NB4 (cell line): ENCODE measurements at places on chromosomes 5 and 9.
A peak's percentile ranks its signal among the peaks of the same experiment; 100 is the strongest.

- no peak for DNase-seq
Measured at GRCh38 chr9:121823451-121824169, 172.2 kb downstream of the DAB2IP start.

DNA sequence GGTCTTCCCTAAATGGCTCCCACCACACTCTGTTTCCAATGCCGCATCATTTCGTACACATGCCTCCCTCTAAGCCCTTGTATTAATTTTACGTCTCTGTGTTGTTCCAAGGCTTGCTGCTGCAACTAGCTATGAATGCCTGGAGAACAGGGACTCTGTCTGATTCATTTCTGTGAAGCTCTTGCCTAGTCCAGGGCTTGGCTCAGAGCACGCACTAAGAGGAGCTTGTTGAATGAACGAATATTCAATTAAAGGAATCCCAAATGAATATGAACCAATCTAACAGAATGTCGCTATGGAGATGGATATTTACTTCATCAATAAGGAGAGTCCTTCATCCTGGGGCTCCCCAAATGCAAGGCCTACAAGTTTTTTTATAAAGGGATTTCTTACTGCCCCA is 55.3 kb downstream of the TGFBR1 start:
- DNase-seq = no peak

DNA sequence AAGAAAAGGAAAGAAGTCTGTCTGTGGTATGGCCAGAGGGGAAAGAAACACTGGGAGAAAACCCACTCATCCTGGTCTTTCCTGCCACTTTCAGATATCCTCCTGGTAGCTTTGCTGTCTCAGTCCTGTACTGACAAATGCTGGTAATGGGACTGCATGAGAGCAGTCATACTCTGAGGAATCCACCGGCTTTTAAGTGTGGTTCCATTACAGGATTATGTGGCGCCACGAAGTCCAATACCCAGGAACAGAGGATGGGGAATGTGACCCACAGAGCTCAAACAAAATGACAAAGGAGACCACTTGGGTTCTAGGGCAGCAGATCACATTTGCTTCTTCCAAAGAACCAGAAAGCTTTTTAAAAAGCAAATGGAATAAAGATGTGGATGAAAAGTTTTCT is 26.3 kb upstream of the FBP1 start:
- no peak for DNase-seq

DNA sequence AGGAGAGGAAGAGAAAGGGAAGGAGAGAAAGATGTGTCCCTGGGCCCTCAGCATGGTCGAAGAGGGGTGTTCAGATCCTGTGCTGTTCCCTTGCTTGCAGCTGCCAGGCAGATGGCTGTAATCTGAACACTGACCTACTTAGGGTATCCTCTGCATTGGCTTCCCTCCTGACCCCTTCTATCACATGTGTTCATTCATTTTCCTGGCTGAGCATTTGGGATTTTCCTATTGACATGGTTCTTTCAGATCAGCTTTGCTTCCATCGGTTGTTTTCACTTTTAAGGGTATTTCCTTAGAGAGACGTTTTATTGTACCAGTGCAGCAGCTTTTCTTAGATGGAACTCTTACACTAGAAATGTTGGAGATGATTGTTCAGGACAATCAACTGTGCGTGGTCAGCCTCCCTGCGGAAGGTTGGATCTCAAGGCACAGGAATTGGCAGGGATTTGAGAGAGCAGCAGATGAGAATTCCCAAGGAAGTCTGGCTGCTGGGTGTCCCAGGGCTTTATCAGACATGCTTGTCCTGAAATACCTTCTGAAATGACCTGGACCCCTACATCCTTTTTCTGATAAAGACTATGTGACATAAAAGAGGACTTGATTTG is 26.0 kb downstream of the ACTBL2 start:
- DNase-seq = no peak

- no peak for DNase-seq
Measured at GRCh38 chr9:37353791-37354190, 68.7 kb upstream of the GRHPR start.

DNA sequence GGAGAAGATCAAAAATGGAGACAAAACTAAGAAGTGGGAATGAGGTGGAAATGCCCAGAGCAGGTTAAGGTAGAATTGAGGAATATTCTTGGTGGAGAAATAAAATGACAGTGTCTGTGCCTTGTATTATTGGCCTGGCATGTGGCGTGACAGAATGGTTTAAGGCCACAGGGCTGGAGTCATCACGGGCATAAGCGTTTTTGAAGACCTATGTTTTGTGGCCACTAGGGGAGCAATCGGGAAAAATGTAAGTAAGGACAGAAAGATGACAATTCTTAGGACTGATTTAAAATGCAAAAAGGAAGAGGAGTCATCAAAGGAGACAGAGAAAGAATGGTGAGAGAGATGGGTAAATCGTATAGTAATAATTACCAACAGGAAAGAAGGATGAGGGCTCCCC is 72.2 kb upstream of the EPB41L4A start:
- DNase-seq = peak; percentile 21

- no peak for DNase-seq
Measured at GRCh38 chr5:125294844-125295243, 548.4 kb upstream of the ZNF608 start.

GRCh38 chr5:141760193-141760592 is 78.2 kb upstream of the ARAP3 start:
- peak; percentile 50 for DNase-seq

- no peak for DNase-seq
Measured at GRCh38 chr5:161333194-161333880, 213.2 kb downstream of the GABRB2 start.

DNA sequence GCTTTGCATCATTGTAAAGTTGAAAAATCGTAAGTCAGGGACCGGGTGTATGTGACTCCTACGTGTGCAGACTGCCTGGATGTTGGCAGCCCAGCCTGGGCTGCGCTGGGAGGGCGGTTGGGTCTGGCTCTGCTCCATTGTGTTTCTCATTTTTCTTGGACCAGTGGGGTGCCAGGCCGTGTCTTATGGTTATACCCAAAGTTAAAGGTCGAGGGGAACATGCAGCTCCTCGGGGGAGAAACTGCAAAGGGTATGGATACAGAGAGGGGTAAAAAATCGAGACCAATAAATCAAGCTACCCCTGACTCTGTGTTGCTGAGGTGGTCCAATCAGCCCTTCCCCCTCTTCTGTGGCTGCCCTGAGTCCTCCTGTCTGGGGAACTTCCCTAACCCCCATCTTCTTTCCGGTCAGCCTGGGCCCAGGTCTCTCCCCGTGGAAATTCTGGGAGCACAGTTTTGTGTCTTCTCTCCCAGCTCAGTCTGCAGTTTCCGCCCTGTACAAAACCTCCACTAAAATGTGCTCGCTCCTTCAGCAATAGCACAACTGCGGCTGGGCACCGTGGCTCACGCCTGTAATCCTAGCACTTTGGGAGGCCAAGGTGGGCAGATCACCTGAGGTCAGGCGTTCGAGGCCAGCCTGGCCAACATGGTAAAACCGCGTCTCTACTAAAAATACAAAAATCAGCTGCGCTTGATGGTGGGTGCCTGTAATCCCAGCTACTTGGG is 34.1 kb upstream of the UNC5A start:
- DNase-seq = no peak

GRCh38 chr5:141392429-141393198 is at the start of gene PCDHGA8:
Gene PCDHGA8, plus strand, starts transcription at chr5:141392633. Its CDS starts 181 bp downstream, at chr5:141392814.
- DNase-seq = peak; percentile 29

DNA sequence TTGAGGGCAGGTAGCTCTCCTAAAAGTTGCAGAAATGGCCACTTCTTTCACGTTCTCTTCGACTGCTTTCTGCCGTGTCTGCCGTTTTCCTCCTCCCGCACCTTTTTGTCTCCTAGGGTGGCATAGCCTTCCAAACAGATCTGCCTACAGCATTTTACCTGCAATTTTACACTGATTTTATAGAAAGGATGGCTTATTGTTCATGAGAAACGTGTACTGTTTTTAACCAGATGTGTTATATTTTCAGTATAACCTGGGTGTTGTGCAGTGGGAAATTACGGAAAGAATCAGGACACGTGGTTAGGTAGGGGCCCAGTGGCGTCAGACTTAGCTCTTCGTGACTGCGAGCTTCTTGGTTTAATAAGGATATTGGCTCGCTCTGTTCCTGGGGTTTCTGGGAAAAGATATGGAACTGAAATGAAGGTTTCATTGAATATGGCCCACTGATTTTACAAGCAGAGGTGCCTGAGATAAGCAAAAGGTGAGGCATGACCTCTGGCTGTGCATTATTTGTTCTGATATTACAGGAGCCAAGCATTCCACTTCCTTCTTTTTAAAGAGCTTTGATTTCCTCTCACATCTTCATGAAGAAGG is 43.7 kb upstream of the PRSS3 start:
- no peak for DNase-seq

DNA sequence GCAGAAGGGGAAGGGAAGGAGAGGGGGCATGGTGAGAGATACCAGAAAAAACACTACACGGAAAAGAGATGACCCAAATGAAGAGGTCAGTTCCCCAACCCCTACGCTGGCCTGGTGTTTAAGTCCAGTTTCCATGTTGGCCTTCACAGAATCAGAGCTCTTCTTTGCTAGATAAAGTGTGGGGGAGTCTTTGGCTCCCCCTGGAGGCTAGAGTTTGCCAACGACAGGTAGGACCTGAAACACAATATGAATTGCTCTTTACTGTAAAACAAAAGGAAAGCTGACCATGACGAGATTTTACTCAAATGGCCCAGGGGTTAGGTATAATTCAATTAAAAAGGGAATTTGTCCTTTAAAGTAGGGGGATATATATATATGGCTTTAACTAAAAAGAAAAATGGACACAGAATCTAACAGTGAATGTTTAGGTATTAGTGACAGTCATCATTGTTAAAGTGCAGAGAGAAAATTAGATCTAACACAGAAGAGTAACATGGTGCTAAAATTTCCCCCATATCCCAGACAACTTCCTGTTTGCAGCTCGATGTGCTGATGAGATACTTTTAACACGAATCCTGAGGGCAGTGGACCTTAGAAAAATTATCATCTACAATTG is 92.0 kb downstream of the SV2C start:
- peak; percentile 65 for DNase-seq

- no peak for DNase-seq
Measured at GRCh38 chr5:177592905-177593304, 902 bp downstream of the TMED9 start.

GRCh38 chr5:132425009-132425937 is 55.8 kb downstream of the SLC22A5 start:
- DNase-seq = peak; percentile 62

- no peak for DNase-seq
Measured at GRCh38 chr5:160542281-160542680, 120.6 kb downstream of the PTTG1 start.

GRCh38 chr5:82244854-82245635 is 33.1 kb downstream of the RPS23 start:
- DNase-seq = no peak

DNA sequence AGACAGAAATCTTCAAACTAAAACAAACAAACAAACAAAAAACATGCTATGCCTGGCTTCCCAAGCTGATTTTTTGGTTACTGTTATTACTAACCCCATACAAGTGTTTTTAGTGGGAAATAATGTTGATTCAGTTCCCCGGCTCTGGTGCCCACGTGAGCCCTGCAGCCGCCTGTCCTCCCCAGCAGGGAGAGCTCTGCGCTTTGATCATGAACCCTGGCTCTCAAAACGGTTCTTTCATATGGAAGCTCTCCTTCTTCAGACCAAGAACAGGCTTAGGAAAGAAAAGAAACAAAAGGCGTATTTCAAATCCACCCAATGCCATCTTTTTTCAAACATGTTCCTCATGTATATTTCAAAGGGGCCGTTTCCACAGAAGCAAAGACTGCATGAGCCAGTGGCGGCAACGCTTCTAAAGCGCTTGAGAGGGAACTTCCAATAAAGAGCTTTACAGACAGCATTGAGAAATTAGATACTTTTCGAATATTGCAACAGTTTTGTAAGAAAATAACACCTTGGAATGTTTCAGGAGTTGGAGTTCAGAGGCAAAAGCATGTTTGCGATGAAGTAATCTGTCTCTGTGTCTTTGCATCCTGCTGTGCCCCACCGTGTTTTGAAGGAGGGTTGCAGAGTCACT is 74.8 kb downstream of the ICE1 start:
- DNase-seq = peak; percentile 61

DNA sequence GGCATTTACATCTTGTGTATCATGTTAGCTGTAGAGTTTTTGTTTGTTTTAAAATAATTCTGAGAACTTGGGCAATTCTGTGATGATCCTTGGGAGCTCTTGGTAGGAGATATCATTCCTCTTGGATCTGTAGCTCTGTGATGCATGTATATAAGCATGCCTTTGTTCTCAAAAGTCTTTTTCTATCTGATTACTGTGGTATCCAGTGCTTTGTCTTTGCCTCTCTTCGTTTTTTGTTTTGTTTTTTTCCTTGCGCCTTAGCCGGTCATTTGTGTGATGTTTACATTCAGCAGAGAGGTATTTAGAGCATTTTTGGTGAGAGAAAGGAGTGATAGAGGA is 110.0 kb downstream of the PAM start:
- DNase-seq = no peak

DNA sequence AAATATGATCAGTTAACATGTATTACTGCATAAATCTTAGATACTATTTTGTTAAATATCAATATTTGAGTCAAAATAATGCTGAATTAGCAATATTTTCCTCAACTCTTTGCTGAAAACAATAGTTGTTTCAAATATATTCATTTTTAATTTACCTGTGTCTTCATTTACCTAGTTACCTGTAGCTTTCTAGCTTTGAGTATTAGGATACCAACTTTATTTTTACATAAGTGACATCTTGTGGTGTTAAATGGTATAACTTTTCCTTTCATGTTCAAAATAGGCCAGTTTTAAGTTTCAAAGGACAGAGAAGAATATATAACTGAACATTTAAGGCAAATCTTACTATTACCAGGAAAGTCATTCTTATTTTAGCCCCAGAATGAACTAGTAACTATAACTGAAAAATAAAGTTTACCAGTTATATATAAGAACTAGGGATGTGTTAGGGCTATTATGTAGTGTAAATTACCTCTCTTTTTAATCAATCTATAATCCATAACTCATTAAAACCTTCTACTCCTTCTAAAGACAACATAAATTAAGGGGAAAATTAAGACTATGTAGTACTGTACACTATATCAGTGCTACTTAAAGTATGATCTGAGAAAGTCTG is 25.3 kb downstream of the AP3B1 start:
- DNase-seq = peak; percentile 22

- DNase-seq = no peak
Measured at GRCh38 chr5:173712609-173713175, 96.2 kb upstream of the BOD1 start.

DNA sequence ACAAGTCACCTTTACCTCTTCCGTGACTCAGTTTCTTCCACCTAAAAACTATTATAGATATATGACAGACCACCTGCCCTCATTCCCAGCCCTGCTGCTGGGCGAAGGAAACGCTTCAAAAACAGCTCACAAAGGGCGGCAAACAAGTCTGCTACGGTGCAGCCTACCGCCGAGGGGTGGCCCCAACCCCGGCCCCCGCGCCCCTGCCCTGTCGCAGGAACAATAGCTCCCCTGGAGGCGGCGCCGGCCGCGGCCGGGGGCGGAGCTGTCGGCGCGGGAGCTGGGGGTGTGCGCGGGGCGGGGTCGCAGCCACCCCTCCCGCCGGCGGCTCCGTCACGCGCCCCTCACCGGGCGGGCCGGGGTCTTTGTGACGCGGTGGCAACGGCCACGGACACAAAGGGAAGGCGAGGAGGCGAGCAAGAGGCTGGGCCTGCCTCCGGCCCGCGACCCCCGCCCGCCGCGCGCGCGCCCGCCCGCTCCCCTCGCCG is at the start of gene TMEFF1:
Gene TMEFF1, plus strand, starts transcription at position 362 of the 488 bp plus-strand sequence. CDS start 396 bp downstream, outside the sequence.
- DNase-seq = peak; percentile 71
